ENCODE measurements at places on chromosomes 6 and 20. TPM values are rescaled to one million over a fixed set of nuclear protein-coding genes. Genes with fewer than 3 reads are reported as not detected.

DNA sequence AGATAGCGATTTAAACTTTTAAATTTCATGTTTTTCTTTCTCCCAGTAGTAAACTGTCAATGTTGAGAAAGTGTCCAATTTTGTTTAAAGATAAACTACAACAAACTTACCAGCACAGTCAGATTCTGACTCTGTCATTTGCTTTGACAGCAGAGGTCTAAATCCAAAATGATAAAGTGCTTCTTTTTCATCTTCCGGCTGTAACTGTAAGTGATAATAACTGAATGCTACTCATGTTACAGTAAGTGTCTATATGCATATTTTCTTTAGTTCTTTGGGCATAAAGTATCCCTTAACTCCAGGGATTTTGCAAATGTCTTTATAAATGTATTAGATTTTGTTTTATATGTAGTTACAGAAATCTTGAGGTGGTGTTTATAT is 610.4 kb downstream of the RFPL4B start:
- no peak for DNase-seq

- no peak for DNase-seq
Measured at GRCh38 chr20:1177680-1178079, 7.1 kb downstream of the TMEM74B start.

- no peak for DNase-seq
Measured at GRCh38 chr20:11015440-11015839, 341.6 kb upstream of the JAG1 start.

DNA sequence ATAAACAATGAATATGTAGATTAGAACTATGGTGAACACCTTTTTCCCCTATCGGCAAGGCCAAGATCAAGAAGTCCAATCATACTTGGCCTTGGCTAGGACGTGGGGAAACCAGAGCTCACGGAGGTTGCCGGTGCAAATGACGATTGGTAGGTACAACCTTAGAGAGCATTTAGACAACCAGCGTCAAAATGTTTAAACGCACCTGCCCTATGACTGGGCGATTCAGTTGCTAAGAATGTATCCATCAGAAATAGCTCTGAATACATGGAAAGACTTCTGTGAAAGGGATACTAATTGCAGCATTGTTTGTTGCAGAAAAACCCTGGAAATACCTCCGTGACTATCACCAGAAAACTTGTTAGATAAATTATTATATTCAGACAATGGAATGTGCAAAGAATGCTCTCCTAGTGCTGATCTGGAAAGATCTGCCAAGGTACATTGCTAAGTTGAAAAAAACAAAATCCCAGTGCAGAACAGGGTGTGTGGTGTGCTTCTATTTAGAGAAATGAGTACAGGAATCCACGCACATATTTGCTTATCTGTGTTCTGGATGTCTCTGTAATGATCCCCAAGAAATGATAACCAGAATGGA is 48.0 kb upstream of the PTPN1 start:
- DNase-seq, result no peak

- DNase-seq, result no peak
Measured at GRCh38 chr6:24072038-24072746, 53.8 kb upstream of the NRSN1 start.

DNA sequence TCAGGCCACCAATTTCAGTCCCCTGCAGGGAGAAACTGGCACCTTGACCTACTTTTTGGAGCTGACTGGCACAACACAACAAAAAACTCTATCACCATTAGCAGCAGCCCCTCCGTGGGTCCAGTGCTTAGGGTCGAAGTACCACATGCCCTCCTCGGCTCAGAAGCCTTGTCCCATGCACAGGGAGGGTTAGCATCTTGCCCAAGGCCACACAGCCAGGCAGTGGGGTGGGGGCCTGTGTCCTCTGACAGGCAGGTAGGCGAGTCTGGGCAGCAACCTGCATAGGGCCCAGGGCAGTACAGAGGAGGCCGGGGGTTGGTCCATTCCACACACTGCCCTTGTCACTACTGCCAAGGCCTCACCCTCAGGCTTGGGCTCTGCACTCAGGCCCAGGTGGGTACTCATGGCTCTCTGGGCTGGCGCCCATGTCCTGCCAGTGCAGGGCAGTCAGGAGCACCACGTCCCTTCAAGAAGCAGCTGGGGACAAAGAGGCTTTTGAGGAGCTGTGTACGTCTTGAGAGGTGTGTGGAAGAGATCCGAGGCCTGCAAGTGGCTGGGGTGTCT is 53.6 kb downstream of the PYGB start:
- no peak for DNase-seq

- DNase-seq, result no peak
Measured at GRCh38 chr6:4262526-4262925, 127.2 kb upstream of the ECI2 start.

DNA sequence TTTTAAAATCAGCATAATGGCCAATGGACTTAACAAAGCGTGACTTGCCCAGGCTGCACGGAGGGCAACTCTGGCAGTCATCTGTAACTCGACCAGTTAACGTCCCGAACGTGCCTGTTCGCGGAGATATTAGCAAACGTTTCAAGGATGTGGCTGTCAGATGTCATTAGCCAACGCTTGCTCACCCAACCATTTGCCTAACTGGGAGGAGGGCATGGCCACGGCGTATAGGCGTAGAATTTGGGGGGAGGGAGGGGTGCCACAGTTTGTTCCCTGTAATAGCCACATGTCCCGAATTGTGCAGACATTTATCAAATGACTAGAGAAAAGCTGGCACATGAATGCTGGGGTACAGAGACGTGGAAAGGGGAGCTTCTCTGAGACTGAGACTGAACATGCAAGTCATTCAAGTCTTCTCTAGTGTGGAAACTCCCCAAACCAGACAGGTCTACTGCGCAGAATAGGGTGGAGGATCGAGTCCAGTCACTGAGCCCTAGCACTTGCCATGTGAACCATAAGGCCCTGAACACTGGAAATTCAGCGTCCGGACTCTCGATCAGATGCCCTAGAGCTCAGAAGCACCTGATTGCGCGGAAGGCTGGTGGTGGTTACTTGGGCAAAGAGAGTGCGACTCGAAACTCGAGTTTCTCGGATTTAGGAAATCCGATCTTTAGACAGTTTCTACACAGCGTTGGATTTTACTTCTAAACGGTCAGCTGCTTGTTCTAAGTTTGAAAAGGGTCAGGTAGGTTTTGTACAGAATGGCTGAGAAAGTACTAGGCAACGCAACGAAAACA is 32.6 kb downstream of the TFAP2B start:
- DNase-seq, result no peak

- DNase-seq, result no peak
Measured at GRCh38 chr6:126199466-126199865, 140.4 kb upstream of the CENPW start.

DNA sequence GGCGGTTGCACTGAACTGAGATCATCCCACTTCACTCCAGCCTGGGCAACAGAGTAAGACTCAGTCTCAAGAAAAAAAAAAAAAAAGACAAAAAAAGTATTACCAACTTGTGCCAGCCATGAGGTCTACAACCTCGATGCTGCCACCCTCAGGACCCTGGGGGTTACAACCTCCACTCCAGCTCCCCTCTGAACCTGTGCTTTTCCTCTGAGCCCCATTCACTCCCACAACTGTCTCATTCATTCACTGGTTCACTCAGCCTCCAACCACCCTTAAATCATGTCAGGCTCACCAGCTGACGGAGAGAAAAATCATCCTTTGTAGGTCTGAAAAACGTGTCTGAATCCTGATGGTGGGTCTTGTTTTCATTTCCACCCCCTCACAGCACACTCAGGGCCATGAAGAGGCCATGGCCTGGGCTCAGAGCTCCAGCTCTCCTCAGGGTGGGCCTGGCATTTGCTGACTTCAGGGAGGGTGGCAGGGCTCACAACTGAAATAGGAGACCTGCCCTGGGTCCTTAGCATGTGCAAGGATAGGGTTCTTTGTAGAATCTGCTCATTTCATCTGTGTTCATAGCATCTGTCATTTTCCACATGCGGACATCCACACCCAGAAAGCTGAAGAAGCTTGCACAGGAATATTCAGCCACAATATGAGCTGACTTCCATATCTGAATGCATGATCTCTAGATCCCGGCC is 1.9 kb upstream of the ULBP1 start:
- no peak for DNase-seq

DNA sequence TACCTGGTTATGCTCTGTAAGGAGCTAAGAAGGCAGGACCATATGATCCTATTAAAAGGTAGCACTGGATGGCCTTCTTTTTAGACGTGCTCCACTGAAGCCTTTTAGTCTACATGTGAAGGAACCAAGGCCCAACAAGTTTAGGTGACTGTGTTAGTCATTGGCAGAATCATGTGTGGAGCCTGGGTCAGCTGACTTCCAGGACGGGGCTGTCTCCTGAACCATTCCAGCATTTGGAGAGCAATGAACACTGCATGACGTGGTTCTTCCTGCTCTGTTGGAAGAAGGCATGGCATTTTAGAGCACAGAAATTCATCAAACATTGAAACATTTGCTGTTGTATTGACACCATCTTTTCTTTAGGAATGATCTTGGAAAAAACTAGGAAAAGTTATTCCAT is 87.8 kb upstream of the TIAM2 start:
- no peak for DNase-seq

GRCh38 chr6:139452148-139452876 is 77.9 kb upstream of the CITED2 start:
- DNase-seq, result no peak

- DNase-seq, result no peak
Measured at GRCh38 chr6:71332012-71332411, 43.4 kb downstream of the OGFRL1 start.

GRCh38 chr6:163489584-163489983 is 75.1 kb downstream of the QKI start:
- DNase-seq, result no peak

DNA sequence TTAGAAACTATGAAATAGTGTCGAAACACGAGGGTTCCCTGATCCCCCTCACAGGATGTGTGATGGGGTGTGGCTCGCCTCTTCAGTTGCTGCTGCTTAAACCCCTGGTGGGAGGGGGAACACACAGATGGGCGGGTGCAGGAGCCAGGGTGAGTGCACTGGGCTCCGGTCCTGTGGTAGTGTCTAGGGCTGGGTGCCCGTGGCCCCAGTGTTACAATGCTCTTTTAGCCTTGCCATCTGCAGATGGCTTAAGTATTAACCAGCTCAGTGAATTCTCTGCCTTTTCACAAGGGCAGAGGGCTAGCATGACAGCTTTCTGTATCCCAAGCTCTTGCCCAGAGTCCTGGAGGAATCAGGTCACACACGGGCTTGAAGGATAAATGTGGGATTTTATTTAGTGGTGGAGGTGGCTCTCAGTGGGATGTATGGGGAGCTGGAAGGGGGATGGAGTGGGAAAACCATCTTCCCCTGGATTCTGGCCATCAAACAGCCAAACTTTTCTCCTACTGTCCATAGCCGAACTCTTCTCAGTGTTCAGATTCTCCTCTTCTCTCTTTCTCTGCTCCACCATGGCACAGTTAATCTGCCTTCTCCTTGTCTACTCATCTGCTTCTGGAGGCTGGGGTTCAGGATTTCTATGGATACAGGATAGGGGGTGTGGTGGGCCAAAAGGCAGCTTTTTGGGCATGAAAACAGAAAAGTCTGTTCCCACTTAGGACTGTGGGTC is 659.0 kb downstream of the EPM2A start:
- no peak for DNase-seq

DNA sequence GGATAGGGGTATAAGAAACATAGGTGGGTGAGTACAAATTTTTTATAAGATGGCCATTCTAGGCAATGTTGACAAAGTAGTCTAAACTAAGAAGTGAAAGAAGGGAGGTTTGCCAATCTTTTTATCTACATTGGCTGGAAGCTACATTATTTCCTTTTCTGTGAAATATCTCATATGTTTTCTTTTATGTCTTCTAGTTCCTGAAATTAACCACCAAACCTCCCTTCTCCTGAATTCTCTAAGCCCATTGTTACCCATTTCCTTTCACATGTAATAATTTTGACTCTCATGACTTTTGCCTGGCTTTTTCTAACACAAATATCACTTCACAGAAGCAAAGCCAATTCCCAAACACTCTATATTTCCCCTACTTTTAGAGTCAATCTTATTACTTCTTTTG is 496.2 kb upstream of the JAG1 start:
- DNase-seq, result no peak

DNA sequence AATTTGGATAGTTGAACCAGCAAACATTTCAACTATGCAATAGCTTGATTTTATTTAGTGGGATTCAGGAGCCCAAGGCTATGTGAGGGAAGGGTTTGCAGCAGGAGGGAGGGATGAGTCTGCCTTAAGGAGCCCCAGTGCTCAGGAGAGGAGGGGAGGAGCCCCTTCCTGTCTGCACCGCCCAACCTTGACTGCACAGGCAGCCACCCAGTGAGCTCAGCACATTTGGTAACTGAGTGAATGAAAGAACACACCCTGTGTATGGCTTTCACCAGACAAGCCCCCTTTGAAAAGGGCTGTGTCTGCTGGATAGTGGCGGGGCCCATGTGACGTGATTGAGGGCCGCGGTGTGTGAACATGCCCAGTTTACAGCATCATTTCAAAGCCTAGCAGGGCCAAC is 17.0 kb downstream of the DACT2 start:
- no peak for DNase-seq

DNA sequence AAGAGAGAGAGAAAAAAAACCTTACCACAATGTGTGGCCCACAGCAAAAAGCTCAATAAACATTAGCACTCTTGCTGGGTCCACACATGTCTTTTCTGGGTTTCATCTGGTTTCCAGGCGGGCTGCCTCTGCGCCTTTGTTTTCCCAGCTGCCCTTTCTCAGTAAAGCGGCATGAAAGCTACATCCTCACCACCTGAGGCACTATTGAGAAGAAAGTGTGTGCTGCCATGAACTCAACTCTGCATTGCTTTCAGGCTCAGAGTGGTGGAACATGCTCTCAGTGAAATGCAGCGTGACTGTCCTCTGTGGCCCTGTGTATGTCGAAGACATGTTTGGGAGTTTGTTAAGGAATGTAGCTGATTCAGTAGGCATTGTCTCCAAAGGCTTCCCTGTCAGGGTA is 102.3 kb downstream of the LYRM2 start:
- DNase-seq, result no peak

- DNase-seq, result no peak
Measured at GRCh38 chr6:152204591-152204990, 397.1 kb downstream of the ESR1 start.

GRCh38 chr6:85892346-85892745 is 249.7 kb upstream of the SYNCRIP start:
- DNase-seq, result no peak

GRCh38 chr20:56513161-56514150 is 11.1 kb upstream of the FAM209A start:
- DNase-seq, result no peak

DNA sequence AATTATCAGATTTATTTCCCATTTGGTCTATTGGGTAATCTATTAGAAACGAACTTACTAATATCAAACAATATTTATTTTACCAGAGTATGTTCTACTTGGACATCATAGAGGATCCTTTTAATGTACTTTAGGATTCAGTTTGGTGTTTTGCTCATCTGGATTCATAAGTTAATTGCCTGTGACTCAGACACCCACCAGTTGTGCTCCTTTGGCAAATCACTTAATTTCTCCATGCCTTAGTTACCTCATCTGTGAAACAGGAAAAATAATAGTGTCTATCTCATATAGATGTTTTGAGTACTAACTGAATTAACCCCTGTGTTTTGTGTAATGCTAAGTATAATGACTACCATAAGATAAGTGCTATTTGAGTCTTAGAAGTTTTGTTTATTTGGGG is 292.1 kb downstream of the LAMA2 start:
- DNase-seq, result no peak

The GRM4 gene
- not detected for total RNA-seq

The CYP39A1 gene
- 10.3 TPM for total RNA-seq

The PGC gene
- 793 TPM for total RNA-seq

The SPTLC3 gene
- total RNA-seq, result 16.1 TPM

The DPM1 gene
- total RNA-seq, result 16.4 TPM

The KCNG1 gene
- not detected for total RNA-seq

The RAB32 gene
- total RNA-seq, result 50.6 TPM

The RNF8 gene
- 18.0 TPM for total RNA-seq

The BPIFB1 gene
- 32.8 TPM for total RNA-seq

The HLA-DQA1 gene
- 122 TPM for total RNA-seq

The DACT2 gene
- total RNA-seq, result 13.6 TPM
